ENCODE measurements at places on chromosomes 11 and 22.

DNA sequence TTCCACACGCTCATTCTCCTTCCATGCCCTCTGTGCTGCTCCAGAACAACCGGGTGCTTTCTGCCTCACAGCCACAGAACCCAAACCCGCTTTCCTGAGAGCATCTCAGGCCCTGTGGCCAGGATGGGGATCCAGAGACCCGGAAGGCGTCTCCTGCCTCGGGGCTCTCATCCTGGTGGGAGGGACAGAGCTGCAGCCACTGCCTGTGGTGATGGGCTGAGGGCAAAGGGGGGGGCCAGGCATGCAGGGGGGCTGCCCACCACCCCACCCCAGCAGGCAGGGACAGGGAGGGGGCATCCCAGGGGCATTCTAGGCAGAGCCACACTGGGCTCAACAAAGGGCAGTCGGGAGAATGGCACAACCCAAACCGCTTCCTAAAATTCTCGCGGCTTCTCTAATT lies 41.4 kb downstream of the CERK start:
- H3K36me3 ChIP-seq = peaks cover 5% of the 10 kb centered on the region
- no peak overlapping the region for H3K27ac ChIP-seq
- DNase-seq = no peak

- DNase-seq = no peak
- no peak overlapping the region for H3K27ac ChIP-seq
- H3K27me3 ChIP-seq = no peaks in the 10 kb centered on the region
- H3K4me3 ChIP-seq = no peak overlapping the region
- H3K36me3 ChIP-seq = no peaks in the 10 kb centered on the region
- H3K4me1 ChIP-seq = no peaks in the 10 kb centered on the region
Measured at GRCh38 chr11:7688238-7688826, 15.0 kb upstream of the CYB5R2 start.

DNA sequence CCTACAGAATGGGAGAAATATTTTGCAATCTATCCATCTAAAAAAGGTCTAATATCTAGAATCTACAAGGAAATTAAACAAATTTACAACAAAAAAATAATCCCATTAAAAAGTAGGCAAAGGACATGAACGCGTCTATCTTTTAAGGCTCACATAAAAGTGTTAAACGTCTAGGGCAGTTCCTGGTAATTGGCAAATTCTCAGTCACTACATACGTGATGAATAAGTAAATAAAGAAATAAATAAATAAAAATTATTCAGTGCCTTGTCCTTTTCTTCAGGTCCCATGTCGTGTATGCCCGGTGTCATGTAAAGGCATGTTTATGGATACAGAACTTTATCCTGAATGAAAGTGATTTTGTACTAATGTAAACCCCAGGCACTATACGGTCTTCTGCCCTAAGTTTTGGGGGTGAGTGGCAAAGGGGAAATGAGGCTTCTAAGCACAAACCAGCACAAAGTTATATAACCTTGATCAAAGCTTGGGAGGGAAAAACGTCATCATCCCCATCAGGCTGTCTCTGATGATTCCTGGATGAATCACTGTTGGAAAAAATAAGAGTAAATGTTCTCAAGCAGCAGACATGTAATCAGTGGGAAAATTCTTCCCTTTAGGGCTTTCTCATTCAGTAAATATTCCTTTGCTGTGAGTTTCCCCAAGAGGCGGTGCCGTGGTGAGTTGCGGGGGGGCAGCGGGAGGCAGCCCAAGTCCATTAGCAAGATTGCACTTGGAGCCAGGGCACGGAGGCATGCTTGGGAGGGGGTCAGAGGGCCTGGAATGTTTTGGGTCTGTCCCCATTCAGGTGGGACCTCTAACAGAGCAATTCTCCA lies 30.4 kb upstream of the MICAL2 start:
- H3K4me3 ChIP-seq = no peak overlapping the region
- H3K36me3 ChIP-seq = no peaks in the 10 kb centered on the region
- H3K27ac ChIP-seq = peak overlapping the region; percentile 40
- H3K4me1 ChIP-seq = no peaks in the 10 kb centered on the region

- no peak for DNase-seq
- no peaks in the 10 kb centered on the region for H3K36me3 ChIP-seq
- H3K27ac ChIP-seq = peak overlapping the region; percentile 25
Measured at GRCh38 chr11:68828957-68829356, 12.8 kb downstream of the CPT1A start.

- H3K27me3 ChIP-seq = no peaks in the 10 kb centered on the region
- no peaks in the 10 kb centered on the region for H3K36me3 ChIP-seq
- peaks cover 5% of the 10 kb centered on the region for H3K4me1 ChIP-seq
- no peak overlapping the region for H3K27ac ChIP-seq
Measured at GRCh38 chr11:45149483-45150056, 3.1 kb downstream of the PRDM11 start.

- no peak for DNase-seq
- H3K27me3 ChIP-seq = peaks cover 5% of the 10 kb centered on the region
- no peak overlapping the region for H3K27ac ChIP-seq
Measured at GRCh38 chr11:45615182-45615792, 50.1 kb downstream of the CHST1 start.

- H3K4me3 ChIP-seq = no peak overlapping the region
- no peaks in the 10 kb centered on the region for H3K4me1 ChIP-seq
- no peaks in the 10 kb centered on the region for H3K27me3 ChIP-seq
- no peak for DNase-seq
- H3K36me3 ChIP-seq = no peaks in the 10 kb centered on the region
Measured at GRCh38 chr22:35509451-35509850, 31.2 kb upstream of the RASD2 start.

- H3K4me3 ChIP-seq = no peak overlapping the region
- no peaks in the 10 kb centered on the region for H3K27me3 ChIP-seq
- no peak for DNase-seq
- H3K4me1 ChIP-seq = no peaks in the 10 kb centered on the region
Measured at GRCh38 chr22:23534851-23535717, 45.0 kb downstream of the IGLL1 start.

DNA sequence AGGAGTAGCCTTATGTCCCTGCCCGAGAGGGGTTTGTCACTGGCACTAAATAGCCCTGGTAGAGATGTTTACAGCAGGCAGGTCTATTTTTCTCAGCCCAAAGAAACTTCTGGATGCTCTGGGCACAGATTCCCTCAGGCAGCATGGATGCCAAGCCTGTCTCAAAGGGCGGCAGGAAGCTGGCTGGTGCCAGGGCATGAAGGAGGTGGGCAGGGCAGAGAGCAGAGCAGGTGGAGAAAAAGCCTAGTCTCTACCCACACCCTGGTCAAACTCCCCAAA lies 4.1 kb upstream of the GAS2L1 start:
- no peak for DNase-seq
- no peak overlapping the region for H3K4me3 ChIP-seq
- H3K27ac ChIP-seq = peak overlapping the region; percentile 64
- no peaks in the 10 kb centered on the region for H3K27me3 ChIP-seq

- H3K27ac ChIP-seq = no peak overlapping the region
- no peak overlapping the region for H3K4me3 ChIP-seq
- no peaks in the 10 kb centered on the region for H3K36me3 ChIP-seq
- no peaks in the 10 kb centered on the region for H3K4me1 ChIP-seq
- H3K27me3 ChIP-seq = no peaks in the 10 kb centered on the region
Measured at GRCh38 chr11:11403763-11404725, 51.0 kb upstream of the CSNK2A3 start.

GRCh38 chr22:35498026-35498800 lies 42.4 kb upstream of the RASD2 start:
- H3K27ac ChIP-seq = no peak overlapping the region
- H3K36me3 ChIP-seq = no peaks in the 10 kb centered on the region
- H3K27me3 ChIP-seq = no peaks in the 10 kb centered on the region
- DNase-seq = no peak

DNA sequence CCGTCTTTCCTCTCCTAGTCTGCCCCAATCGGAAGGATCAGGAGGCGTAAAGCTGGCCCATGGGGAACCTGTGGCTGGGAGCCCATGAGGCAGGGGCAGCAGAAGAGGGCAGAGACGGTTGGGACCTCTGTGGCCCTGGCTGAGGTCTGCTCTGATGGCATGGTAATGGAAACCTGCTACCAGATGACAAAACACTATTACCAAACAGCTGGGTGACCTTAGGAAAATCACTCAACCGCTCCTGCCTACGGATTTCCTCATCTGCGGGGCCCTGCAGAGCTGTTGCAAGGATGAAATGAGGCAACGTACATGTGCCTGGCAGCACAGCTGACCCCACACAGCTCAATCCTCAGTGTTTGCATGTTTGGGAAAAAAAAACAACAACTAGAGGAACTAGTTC lies 4.6 kb downstream of the AP5B1 start:
- peak; percentile 15 for DNase-seq
- H3K36me3 ChIP-seq = no peaks in the 10 kb centered on the region
- no peaks in the 10 kb centered on the region for H3K27me3 ChIP-seq
- peaks cover 4% of the 10 kb centered on the region for H3K4me1 ChIP-seq

GRCh38 chr11:10930224-10930971 lies 72.5 kb upstream of the ZBED5 start:
- no peaks in the 10 kb centered on the region for H3K4me1 ChIP-seq
- H3K36me3 ChIP-seq = no peaks in the 10 kb centered on the region
- H3K27ac ChIP-seq = peak overlapping the region; percentile 94
- H3K4me3 ChIP-seq = peak overlapping the region; percentile 76
- H3K27me3 ChIP-seq = no peaks in the 10 kb centered on the region
- no peak for DNase-seq

GRCh38 chr11:10667521-10667885 lies 26.1 kb downstream of the IRAG1 start:
- H3K27ac ChIP-seq = peak overlapping the region; percentile 46
- no peaks in the 10 kb centered on the region for H3K36me3 ChIP-seq
- H3K4me3 ChIP-seq = no peak overlapping the region
- no peak for DNase-seq
- no peaks in the 10 kb centered on the region for H3K4me1 ChIP-seq
- no peaks in the 10 kb centered on the region for H3K27me3 ChIP-seq

DNA sequence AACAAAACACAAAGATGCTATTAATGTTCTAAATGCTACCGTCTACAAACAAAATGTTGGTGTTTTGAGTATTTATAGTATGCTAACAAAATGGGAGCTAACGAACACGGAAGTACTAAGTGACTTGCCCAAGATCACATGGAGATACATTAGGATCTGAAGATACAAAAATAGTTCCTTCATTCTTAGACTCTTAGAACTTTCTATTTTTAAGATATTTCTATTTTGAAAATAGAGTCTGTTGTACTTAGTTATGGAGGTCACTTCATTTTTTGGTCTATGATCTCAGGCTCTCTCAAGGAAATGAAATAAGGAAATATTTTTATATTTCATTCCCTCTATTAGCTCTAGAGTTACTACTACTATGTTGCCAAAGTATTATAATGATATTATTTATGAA lies 64.2 kb downstream of the APOL5 start:
- no peaks in the 10 kb centered on the region for H3K4me1 ChIP-seq
- DNase-seq = no peak

DNA sequence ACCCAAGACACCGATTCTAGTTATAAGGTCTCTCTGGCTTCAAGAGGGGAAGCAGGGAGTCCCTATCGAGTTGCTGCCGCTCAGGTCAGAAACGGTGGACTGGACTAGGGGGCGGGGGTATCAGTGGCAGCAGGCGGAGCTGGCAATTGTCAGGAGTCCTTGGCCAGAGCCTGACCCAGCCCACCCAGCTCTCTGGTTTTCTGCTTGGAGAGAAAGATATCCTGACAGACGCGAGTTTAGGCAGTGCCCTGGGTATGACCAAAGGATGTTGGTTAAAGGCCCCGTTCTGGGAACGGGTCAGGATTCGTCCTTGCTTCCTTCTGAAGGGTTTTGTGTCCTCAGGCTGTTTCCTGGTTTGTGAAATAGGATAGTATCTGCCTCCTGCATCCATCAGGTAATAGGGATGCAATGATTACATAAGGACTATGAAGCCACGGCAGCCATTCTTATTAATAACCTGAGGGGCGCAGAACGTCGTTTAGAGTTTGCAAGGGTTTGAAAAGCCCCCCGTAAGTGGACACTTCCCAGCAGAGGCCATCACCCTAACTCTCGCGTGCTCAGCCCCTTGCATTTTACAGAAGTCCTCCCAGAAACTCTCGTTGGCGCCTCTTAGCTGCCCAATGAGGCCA lies 700 bp upstream of the DEPDC5 start:
- H3K36me3 ChIP-seq = no peaks in the 10 kb centered on the region
- H3K27me3 ChIP-seq = no peaks in the 10 kb centered on the region
- no peak for DNase-seq
- peak overlapping the region; percentile 79 for H3K4me3 ChIP-seq
- H3K27ac ChIP-seq = peak overlapping the region; percentile 97
- no peaks in the 10 kb centered on the region for H3K4me1 ChIP-seq

DNA sequence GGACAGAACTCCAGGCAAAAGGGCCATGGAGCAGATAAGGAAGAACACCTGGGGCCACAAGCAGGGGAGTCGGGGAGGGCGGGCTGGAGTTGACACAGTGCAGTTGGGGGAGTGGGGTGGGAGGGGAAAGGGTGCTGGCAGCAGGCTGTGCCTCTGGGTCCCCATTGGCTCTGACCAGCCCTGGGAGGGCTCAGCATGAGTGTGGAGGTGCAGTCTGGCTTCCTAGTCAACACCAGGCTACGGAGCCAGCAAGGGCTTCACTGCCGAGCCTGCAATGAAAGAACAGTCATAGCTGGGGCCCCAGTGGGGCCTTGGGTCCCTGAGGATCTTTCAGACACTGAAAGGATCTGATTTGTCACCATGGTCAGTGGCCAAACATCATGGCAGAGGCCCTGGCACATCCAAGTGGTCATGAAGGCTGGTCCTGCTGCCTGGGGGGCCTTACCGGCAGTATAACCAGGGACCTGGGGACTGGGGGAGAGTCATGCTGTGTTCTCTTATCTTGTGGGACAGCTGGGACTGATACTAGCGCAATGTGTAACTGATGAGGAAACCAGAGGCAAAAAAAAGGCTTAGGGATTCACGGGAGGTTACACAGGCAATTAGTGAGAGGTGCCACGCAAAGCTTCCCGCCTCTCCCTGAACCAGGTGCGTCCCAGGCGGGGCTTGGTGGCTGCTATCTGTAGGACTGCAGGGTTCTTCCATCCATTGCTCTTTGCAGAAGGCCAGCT lies 11.6 kb downstream of the SLC37A2 start:
- no peaks in the 10 kb centered on the region for H3K4me1 ChIP-seq
- no peaks in the 10 kb centered on the region for H3K36me3 ChIP-seq
- no peak overlapping the region for H3K27ac ChIP-seq

- H3K36me3 ChIP-seq = no peaks in the 10 kb centered on the region
- H3K27ac ChIP-seq = no peak overlapping the region
- no peaks in the 10 kb centered on the region for H3K27me3 ChIP-seq
- no peak for DNase-seq
Measured at GRCh38 chr22:20439556-20439927, 1.9 kb upstream of the SCARF2 start.

- H3K27me3 ChIP-seq = no peaks in the 10 kb centered on the region
- no peak for DNase-seq
- H3K4me3 ChIP-seq = no peak overlapping the region
- no peak overlapping the region for H3K27ac ChIP-seq
- H3K4me1 ChIP-seq = no peaks in the 10 kb centered on the region
- H3K36me3 ChIP-seq = peaks cover 9% of the 10 kb centered on the region
Measured at GRCh38 chr11:108170184-108170583, 48.8 kb downstream of the ACAT1 start.

DNA sequence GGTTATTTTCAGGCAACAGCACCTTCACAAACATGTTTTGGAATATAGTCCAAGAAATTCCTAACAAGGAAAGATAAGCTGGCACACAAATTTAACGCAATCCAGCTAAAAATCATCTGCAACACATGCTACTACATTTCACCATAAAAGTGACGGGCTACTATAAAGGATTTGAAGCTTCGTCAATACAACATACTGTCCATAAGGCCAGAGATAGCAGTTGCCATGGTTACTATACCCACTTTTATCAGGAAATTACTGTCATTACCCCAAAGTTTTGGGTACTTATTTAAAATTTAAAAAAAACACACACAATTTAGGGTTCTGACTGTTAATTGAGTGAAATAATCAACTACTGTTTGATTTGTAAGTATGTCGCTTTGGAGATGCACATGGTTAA lies 6.9 kb downstream of the PHF21A start:
- no peaks in the 10 kb centered on the region for H3K27me3 ChIP-seq
- H3K36me3 ChIP-seq = no peaks in the 10 kb centered on the region
- H3K4me3 ChIP-seq = no peak overlapping the region
- no peak overlapping the region for H3K27ac ChIP-seq

Measured in breast epithelium (tissue), 4 donors.